ENCODE measurements at places on chromosomes 5 and 9.

DNA sequence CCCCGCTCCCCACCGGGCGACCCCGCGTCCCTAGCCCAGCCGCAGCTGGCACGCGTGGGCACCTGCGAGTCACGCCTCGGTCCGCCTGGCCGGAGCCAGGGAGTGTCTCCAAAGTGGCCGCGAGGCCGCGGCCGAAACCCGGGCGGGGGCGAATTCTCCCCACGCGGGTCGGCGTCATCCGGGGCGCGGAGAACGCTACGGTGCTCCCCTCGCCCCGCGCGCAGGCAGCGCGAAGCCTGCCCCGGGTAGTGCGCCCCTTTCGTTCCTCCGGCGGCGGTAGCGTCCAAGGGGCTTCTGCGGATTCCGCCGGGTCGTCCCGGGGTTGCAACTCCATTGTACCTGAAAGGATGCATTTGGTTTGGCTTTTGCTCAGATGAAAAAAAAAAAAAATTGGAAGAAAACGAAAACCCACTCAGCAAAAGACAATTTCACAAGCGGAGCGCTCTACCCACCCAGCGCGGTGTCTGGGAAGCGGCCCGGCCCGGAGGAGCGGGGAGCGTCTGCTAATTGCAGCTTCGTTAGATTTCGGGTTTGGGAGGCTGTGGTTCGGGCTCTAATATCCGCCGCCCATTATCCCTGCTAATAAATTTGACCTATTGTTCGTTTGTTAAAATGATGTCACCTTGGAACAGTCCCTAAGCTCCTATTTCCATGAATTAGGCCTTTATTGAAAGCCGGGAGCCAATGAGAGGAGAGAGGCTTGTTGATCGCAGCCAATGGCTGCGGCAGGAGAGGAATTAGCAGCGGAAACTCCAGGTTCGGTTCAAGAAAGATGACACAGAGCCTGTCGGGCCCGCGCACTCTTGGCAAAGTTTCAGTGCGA, at the start of gene TLX3:
TSS of gene TLX3 (plus strand) at position 796 of the 823 bp plus-strand sequence. CDS start 118 bp downstream, outside the sequence.
- H3K4me1 ChIP-seq = peaks cover 7% of the 10 kb centered on the region
- no peak for DNase-seq
- peaks cover 76% of the 10 kb centered on the region for H3K27me3 ChIP-seq
- no peak within 1 kb of the TSS for H3K27ac ChIP-seq
- H3K36me3 ChIP-seq = no peaks in the 10 kb centered on the region

DNA sequence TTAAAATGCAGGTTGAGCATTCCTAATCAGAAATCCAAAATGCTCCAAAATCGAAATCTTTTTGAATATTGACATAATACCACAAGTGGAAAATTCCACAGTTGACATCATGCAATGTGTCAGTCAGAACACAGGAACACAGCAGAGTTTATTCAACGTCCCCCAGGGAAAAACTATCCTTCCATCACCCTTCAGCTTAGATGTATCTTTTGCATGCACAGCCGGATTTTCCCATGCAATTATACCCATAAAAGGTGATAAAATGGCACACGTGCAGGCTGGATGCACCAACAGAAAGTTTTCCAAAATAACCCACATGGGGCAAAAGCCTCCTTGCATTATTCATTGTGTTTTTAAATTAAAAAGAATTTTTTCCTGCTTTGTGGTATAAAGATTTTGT, 71.2 kb downstream of the RAB24 start:
- H3K4me3 ChIP-seq = no peak overlapping the region
- H3K36me3 ChIP-seq = no peaks in the 10 kb centered on the region
- no peaks in the 10 kb centered on the region for H3K27me3 ChIP-seq
- no peak overlapping the region for H3K27ac ChIP-seq
- no peaks in the 10 kb centered on the region for H3K4me1 ChIP-seq

- H3K4me3 ChIP-seq = no peak overlapping the region
- H3K27ac ChIP-seq = peak overlapping the region; percentile 34
- DNase-seq = peak; percentile 30
Measured at GRCh38 chr5:111227801-111228200, 3.6 kb downstream of the CAMK4 start.

GRCh38 chr9:96136992-96137670, 164.8 kb downstream of the HSD17B3 start:
- no peaks in the 10 kb centered on the region for H3K4me1 ChIP-seq
- no peaks in the 10 kb centered on the region for H3K36me3 ChIP-seq
- DNase-seq = peak; percentile 66
- H3K27ac ChIP-seq = peak overlapping the region; percentile 39
- H3K27me3 ChIP-seq = no peaks in the 10 kb centered on the region

- peak overlapping the region; percentile 35 for H3K27ac ChIP-seq
- no peaks in the 10 kb centered on the region for H3K4me1 ChIP-seq
- H3K27me3 ChIP-seq = no peaks in the 10 kb centered on the region
- no peak overlapping the region for H3K4me3 ChIP-seq
- DNase-seq = peak; percentile 69
Measured at GRCh38 chr5:163434401-163434866, 3.0 kb upstream of the CCNG1 start.

DNA sequence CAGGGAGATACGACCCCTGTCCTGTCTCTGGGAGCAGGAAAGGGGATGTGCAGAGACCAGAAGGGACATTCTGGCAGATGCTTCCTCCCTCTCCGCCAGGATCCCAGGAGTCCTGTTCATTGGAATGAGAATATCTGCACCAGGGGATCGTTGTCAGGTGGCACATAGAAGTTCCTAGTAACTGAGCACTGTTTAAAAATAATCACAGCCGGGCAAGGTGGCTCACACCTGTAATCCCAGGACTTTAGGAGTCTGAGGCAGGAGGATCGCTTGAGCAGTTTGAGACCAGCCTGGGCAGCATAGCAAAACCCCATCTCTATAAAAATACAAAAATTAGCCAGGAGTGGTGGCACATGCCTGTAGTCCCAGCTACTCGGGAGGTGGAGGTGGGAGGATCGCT, 12.3 kb downstream of the SARDH start:
- H3K27ac ChIP-seq = no peak overlapping the region
- no peak overlapping the region for H3K4me3 ChIP-seq
- no peak for DNase-seq
- H3K36me3 ChIP-seq = no peaks in the 10 kb centered on the region
- H3K4me1 ChIP-seq = no peaks in the 10 kb centered on the region
- H3K27me3 ChIP-seq = no peaks in the 10 kb centered on the region

- no peak overlapping the region for H3K27ac ChIP-seq
- H3K4me3 ChIP-seq = no peak overlapping the region
- no peak for DNase-seq
- no peaks in the 10 kb centered on the region for H3K36me3 ChIP-seq
- H3K27me3 ChIP-seq = no peaks in the 10 kb centered on the region
Measured at GRCh38 chr5:73351593-73351992, 97.0 kb downstream of the FOXD1 start.

DNA sequence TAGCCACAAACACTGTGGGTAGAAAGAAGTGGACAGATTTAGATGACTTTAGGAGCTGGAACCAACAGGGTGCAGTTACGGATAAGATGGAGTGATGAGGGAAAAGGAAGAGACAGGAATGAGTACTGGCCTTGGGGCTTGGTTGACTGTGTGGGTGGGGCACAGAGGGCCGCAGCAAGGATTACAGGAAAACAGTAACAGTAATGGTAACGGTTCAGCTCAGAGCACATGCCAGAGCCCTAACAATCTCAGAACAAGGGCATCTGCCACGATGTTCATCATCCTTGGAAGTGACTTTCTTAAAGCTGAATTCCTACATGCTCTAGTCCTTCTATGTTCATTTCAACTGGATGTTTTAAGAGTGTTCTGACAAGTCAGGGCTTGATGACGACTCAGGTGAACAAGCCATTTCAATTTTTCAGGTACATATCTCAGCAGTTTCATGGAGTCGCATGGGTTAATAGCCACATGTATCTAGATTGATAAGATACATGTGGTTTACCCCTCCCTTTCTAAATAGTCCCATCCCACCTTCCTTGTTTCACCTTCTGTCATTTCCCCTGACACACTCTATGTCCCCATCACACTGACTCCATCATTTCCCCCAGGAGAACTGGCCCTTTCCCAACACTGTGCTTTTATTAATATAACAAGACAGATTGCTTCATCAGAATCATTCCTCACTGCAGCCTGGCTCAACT, 65.0 kb downstream of the CEMIP2 start:
- H3K27ac ChIP-seq = no peak overlapping the region
- no peaks in the 10 kb centered on the region for H3K4me1 ChIP-seq
- no peaks in the 10 kb centered on the region for H3K27me3 ChIP-seq
- no peak for DNase-seq
- no peak overlapping the region for H3K4me3 ChIP-seq

GRCh38 chr5:10828241-10828640, 67.2 kb upstream of the DAP start:
- no peak overlapping the region for H3K27ac ChIP-seq
- no peaks in the 10 kb centered on the region for H3K36me3 ChIP-seq
- H3K4me1 ChIP-seq = no peaks in the 10 kb centered on the region
- H3K27me3 ChIP-seq = no peaks in the 10 kb centered on the region
- no peak for DNase-seq

DNA sequence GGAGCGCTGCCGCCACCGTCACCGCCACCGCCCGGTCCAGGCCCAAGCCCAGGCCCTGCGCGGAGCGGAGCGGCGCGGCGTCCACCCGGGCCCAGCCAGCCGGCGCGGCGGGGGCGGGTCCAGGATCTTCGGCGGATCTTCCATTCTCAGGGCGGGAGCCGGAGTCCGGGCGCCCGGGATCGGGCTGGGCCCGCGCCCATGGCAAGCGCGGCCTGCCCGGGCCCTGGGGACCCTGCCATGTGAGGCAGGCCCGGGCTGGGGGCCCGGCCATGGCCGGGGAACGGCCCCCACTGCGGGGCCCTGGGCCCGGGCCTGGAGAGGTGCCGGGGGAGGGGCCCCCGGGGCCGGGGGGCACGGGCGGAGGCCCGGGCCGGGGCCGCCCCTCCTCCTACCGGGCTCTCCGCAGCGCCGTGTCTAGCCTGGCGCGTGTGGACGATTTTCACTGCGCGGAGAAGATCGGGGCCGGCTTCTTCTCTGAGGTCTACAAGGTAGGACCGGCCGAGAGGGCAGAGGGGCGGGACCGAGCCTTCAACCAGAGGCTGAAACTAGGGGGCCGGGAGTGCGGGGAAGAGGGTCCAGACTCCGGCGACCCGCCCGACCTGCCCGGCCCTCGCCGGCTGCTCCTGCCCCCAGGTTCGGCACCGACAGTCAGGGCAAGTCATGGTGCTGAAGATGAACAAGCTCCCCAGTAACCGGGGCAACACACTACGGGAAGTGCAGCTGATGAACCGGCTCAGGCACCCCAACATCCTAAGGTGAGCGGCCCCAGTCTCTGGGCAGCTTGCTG, 482 bp downstream of the TESK1 start:
- no peaks in the 10 kb centered on the region for H3K27me3 ChIP-seq
- peak overlapping the region; percentile 67 for H3K27ac ChIP-seq
- H3K4me1 ChIP-seq = peaks cover 7% of the 10 kb centered on the region
- H3K4me3 ChIP-seq = peak overlapping the region; percentile 78
- no peaks in the 10 kb centered on the region for H3K36me3 ChIP-seq
- DNase-seq = peak; percentile 45

- no peak overlapping the region for H3K27ac ChIP-seq
- no peaks in the 10 kb centered on the region for H3K27me3 ChIP-seq
- H3K4me3 ChIP-seq = no peak overlapping the region
- DNase-seq = no peak
Measured at GRCh38 chr5:17796757-17797396, 162.6 kb downstream of the TAF11L14 start.

DNA sequence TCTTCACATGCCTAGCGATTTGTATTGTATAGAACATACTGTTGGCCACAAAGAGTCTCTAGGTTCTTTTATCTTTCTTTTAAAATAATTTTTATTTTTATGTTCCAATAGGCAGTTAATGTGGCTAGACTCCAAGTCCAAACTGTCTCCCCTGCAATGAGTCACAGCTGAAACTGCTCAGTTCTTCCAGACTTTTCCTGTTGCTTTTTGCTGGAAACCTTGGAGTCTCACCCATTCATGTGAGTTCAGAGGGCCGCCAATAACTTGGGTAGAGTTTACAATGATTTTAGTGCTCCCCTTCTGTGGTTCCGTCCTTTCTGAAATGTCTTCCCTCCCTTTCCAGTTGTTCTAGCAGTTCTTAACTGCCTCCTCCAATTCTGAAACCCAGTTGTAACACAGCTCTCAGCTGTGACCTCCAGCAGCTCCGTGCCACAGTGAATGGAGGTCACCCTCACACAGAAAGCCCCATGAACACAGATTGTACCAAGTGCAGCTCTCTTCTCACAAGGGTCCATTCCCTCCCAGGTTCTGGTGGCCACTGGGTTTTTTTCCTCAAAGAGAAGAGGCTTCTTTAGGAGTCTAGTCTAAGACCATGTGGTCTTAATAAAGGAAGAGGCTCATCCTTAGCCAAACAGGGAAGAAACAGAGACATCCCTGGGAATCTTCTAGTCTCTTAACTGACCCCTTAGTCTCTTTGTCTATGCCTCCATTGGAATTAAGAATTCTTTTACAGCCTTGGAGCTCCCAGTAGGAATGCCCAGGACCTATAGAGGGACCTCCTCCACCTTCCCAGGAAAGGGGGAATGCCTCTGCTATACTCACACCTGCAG, 198.5 kb downstream of the SPOCK1 start:
- no peaks in the 10 kb centered on the region for H3K27me3 ChIP-seq
- H3K27ac ChIP-seq = no peak overlapping the region
- DNase-seq = no peak
- no peaks in the 10 kb centered on the region for H3K36me3 ChIP-seq
- no peaks in the 10 kb centered on the region for H3K4me1 ChIP-seq

- peak; percentile 29 for DNase-seq
- H3K4me3 ChIP-seq = no peak overlapping the region
- no peaks in the 10 kb centered on the region for H3K4me1 ChIP-seq
- H3K36me3 ChIP-seq = no peaks in the 10 kb centered on the region
- no peaks in the 10 kb centered on the region for H3K27me3 ChIP-seq
Measured at GRCh38 chr5:143985832-143986515, 174.0 kb downstream of the HMHB1 start.

GRCh38 chr9:106503759-106504158, 359.2 kb upstream of the ZNF462 start:
- no peak overlapping the region for H3K4me3 ChIP-seq
- H3K27me3 ChIP-seq = no peaks in the 10 kb centered on the region
- H3K36me3 ChIP-seq = no peaks in the 10 kb centered on the region
- H3K4me1 ChIP-seq = no peaks in the 10 kb centered on the region
- no peak for DNase-seq
- H3K27ac ChIP-seq = no peak overlapping the region

DNA sequence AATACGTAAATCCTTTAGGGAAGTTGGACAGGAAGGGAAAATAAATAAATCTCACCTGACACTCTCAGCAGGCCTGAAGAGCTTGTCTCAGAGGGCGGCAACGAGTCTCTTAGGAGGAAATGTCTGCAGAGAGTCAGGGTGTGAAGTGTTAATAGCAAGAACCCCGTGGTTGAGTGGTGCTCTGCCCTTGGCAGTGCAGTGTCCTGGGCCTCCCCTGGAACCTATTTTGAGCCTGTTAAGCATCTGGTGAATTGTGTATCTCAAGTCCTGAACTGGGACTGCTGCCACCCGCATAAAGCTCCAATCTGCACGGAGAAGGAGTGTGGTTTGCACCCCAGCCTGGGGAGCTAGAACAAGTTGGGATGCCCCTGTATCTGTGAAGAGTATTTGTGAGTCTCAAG, 211.8 kb downstream of the GOLPH3 start:
- no peaks in the 10 kb centered on the region for H3K36me3 ChIP-seq
- no peaks in the 10 kb centered on the region for H3K27me3 ChIP-seq
- H3K27ac ChIP-seq = no peak overlapping the region
- DNase-seq = no peak
- no peak overlapping the region for H3K4me3 ChIP-seq
